ENCODE measurements at places on chromosomes 7 and 10.

DNA sequence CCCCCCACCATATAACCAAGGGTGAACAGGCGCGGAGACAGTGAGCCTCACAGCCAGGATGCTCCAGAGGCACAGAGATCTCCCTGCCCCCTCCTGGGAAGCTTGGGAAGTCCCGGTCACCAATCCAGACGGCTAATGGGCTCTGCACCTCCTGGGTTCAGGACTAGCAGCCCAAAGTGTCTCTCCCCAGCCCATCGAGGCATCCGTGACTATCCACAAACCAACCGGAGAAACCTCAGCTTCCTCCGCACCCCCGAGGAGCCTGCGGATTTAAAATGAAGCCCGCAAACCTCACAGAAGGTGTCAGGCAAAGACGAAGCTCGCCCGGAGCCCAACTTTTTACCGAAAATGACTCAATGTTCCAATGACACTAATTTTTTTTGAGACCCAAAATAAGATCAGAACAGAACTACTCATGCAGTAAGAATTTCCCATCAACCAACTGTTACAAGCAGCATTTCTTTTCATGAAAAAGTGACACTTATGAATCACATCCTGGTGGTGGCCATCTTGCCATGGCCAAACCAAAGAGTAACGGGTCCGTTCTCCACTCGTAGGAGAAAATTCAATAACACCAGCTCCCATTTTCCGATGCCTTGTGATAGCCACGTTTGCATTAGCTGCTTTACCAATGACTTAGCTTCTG lies 6.0 kb downstream of the PDGFA start:
- no peak for DNase-seq

DNA sequence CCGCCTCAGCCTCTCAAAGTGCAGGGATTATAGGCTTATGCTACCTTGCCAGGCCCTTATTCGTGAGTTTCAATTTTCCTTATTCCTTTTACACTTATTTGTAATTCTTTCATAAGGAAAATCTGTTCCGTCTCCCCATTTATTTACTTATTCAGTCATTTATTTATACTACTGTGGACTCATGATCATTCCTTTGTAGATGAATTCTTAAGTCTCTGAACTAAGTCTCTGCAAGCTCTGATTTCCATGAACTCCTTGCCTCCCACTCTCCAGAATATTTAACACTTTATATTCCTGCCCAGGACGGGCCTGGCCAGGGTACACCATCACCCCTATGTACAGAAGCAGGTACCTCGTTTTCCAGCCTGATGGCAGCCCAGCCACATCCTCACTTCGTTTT lies 39.4 kb downstream of the PFKFB3 start:
- DNase-seq: no peak

DNA sequence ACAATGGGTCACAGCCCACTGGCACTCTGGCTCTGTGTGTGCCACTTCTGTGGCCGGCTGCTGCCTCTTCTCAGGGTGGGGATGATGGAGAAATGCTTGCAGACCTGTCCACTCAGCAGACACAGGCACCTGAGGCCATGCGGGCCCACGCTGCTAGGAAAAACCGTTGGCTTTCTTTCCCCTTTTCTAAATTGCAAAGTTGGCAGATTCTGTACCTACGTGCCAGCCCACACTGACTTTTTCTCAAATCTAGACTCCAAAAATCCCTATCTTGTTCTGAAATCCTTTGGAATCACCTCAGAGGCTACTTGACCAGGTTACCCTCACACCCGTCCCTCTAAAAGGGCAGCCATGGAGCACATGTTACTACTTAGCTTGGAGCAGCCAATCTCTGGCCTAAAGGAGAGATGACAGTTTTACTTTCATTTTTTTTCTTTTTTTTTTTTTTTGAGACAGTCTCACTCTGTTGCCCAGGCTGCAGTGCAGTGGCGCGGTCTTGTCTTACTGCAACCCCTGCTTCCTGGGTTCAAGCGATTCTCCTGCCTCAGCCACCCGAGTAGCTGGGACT lies 99.4 kb downstream of the RNF216 start:
- no peak for DNase-seq

GRCh38 chr7:22611758-22612079 lies 111.7 kb upstream of the STEAP1B start:
- no peak for DNase-seq

Data from right renal pelvis (tissue), 4 donors.